ENCODE measurements at places on chromosomes 12 and 14. TPM values are rescaled to one million over a fixed set of nuclear protein-coding genes. Genes with fewer than 3 reads are reported as not detected.

The TBK1 gene
- polyA plus RNA-seq: 15.5 TPM

GRCh38 chr12:109476807-109477184 is 304 bp downstream of the KCTD10 start:
- DNase-seq: no peak

- peak; percentile 29 for DNase-seq
Observed at GRCh38 chr12:124512667-124513296, 54.6 kb downstream of the NCOR2 start.

DNA sequence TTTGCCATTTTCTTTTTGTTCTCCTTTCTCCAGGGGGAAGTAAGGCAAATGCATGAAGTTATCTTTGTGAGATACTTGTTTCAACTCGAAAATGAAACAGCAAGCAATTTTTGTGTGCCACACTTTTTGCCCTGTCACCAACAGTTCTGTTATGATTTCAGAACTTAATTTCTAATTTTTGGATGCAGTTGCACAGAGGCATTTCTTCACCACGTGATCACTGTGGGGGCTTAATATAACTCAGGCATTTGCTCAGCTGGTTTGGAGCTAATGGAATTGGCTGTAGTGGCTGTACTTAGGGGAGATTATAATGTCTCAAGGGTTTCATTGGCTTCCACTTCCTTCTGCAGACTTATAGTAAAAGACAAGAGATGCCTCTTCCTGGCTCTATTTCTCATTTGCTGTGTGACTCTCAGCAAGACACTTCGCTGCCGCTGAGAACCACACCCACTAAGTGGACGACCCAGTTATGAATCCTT is 452.4 kb downstream of the RAD51B start:
- DNase-seq: peak; percentile 63
